ENCODE measurements at places on chromosomes 11 and 22.

DNA sequence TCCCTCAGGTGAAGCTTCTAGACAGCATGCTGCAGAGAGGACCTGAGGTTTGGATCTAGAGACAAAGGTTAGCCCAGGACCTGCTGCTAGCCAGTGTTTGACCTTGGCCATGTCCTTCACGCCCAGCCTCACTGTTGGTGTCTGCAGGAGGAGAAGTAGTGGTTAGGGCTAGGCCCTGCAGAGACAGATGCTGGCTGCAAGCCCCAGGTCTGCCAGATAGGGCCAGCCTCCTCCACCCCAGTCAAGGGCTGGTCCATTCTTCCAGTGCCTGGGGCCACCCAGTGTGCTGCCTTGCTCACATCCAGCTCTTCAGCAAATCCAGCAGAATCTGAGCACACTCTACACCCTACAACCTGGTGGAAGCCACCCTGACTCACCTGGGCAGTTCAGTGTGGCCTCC, 21.5 kb upstream of the MIEF1 start:
- no peak for DNase-seq

DNA sequence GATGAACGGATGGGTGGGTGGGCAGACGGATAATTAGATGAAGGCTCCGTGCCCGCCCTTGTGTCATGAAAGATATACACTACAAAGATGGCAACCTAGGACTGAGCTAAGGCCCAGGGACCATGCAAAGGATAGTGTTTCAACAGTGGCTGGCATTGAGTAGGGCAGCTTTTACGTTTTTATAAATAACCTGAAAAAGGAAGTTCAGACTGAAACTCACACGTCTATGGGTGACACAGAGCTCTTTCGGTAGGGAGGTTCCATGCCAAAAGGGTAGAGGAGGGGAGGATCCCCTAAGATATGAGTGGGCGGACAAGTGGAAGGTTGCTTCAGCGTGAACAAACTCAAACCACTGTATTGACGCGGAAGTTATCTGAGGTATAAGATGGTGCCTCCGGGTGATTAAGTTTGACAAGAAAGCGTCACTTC, 90.5 kb downstream of the UBASH3B start:
- DNase-seq: no peak

GRCh38 chr11:73375830-73376159, 404 bp upstream of the RELT start:
- DNase-seq: no peak

DNA sequence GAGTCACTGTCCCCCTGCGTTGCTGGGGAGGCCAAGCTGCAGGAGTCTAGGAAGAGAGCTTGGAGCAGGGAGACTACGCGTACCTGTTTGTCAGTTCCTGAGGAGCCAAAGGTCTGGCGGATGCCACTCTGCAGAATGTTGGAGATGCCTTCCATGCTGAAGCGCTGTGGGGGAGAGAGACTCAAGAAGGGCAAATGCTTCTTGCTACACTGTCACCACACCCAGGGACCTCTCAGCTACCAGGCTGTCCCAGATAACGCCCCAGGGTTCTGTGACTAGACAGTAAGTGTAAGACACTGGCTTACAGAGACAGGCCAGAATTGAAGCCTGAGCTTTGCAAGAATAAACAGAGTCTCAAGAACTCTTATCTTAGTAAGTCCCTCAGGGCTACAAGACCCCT, 42.0 kb downstream of the FEZ1 start:
- DNase-seq: no peak

GRCh38 chr22:31394326-31394725, 5.1 kb upstream of the DRG1 start:
- DNase-seq: no peak

DNA sequence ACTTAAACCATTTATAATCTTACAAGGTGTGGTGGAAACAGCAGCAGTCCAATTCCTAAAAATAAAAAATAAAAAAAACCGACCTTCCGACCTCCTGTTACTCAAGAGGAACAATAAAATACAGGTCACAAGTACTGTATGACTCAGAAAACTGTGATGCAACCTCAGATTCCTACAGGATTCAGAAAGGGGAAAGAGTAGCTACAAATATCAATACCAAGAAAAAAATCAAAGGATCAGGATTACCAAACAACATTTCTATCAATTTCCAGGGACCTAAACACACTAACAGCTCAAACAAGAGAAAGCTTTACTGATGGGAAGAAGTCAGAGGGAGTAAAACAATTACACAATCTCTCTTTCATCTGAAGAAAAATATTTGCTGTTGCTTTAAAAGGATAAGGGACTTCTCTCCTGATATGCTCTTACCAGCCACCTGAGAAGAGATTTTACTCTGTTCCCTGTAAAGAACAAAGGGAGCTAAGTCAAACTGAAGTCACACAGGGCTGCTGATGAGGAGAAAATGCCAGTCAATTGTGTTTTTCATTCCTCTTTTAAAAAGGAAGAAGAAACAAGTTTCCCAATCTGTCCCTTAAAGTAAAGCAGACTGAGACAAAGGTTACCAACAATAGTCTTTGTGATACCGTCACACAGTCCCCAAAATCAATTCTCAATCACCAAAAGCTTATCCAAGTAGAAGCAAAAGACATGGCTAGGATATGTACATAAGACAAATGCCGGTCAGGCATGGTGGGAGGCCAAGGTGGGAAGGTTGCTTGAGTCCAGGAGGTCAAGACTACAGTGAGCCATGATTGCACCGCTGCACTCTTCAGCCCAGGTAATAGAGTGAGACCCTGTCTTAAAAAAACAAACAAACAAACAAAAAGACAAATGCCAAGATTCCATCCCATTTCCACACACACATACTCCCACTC, 39.3 kb downstream of the AMBRA1 start:
- DNase-seq: peak; percentile 51

GRCh38 chr11:21323617-21324016, 654.2 kb downstream of the NELL1 start:
- DNase-seq: peak; percentile 13

DNA sequence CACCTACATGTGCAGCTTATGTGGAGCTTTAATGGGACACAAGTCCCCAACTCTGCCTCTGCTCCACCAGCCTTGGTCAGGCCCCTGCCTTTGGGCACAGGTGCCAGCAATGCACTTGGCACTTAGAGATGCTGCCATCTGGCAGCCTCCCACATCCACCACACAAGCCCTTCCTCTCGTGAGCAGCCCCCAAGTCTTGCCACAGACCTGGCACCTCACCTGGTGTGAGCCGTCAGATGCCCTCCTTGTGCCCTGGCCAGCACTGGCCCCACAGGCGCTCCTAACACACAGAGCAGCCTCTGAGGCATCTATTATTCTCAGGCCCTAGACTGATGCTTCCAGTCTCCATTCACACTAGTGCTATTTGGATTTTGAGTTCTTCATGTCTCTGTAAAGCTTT, 24.5 kb upstream of the SERPIND1 start:
- DNase-seq: no peak

DNA sequence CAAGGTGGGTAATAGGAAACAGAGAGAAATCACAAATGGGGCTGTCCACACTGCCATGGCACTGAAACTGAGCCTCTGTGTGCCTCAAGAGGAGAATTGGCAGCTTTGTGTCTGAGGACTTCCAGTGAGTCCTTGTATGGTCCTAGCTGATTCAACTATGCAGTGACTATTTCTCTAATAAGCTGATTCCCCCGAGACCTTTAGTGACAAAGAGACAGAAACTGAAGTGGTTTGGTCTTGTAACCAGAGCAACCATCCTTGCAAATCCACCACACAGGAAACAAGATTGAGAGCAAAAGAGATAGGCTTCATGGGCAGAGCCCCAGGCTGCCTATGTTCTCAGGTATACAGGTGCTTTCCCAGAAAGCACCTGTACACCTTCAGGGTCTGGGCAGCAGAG, 1038.5 kb downstream of the NTM start:
- DNase-seq: no peak

- peak; percentile 73 for DNase-seq
Observed at GRCh38 chr22:44023404-44024287, 456 bp upstream of the PARVB start.

- DNase-seq: no peak
Observed at GRCh38 chr11:122096272-122097112, 19.5 kb downstream of the BLID start.

- DNase-seq: no peak
Observed at GRCh38 chr11:110077831-110078325, 15.3 kb upstream of the ZC3H12C start.

GRCh38 chr11:115656041-115656440, 151.8 kb upstream of the CADM1 start:
- DNase-seq: no peak

DNA sequence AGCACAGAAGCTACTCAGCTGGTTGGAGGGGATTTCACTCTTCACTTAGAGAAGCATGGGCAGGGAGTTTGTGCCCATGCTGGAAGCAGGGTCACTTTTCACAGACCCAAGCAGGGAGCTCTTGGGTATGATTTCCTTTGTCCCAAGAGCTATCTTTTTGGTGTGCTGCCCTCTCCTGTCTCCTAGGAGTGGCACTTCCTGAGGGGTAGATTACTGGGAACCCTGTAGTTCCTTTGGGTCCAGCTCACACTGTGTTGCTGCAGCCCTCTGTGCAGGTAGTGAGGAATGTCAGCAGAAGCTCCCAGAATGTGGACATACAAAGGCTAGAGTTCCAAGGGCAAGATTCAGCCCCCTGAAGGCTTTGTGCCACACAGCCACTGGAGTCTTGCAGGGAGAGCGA, 537.1 kb upstream of the ANO3 start:
- no peak for DNase-seq

DNA sequence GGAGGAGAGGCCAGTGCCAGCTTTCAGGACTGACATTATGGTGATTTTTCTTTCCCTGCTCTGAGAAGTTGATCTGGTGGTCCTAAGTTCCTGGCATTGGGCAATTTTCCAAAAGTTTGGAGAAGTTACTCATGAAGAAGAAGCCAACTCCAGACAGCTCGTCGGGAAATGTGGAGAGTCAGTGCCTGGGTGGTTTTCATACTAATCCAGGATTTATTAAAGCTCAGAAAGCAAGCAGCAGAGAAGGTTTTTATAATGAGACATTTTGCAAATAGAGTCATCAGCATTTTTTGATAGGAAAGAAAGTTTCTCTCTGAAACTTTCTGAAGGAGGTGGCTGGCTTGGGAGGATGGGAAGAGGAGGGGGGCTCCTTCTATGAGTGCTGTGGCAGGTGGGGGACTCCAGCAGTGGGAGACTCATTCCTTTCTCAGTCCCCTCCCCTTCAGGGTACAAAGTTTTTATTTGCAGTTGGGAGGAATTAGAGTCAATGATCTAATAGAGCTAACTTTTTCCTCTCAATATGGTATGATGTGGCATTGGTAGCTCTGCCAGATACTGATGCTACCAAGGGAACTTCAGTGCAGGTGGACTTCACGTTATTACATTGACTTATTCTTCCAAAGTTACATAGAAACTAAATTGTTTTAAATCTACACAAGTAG, 55.4 kb downstream of the LIF start:
- DNase-seq: no peak

GRCh38 chr11:10413268-10413667, 41.8 kb upstream of the AMPD3 start:
- no peak for DNase-seq

DNA sequence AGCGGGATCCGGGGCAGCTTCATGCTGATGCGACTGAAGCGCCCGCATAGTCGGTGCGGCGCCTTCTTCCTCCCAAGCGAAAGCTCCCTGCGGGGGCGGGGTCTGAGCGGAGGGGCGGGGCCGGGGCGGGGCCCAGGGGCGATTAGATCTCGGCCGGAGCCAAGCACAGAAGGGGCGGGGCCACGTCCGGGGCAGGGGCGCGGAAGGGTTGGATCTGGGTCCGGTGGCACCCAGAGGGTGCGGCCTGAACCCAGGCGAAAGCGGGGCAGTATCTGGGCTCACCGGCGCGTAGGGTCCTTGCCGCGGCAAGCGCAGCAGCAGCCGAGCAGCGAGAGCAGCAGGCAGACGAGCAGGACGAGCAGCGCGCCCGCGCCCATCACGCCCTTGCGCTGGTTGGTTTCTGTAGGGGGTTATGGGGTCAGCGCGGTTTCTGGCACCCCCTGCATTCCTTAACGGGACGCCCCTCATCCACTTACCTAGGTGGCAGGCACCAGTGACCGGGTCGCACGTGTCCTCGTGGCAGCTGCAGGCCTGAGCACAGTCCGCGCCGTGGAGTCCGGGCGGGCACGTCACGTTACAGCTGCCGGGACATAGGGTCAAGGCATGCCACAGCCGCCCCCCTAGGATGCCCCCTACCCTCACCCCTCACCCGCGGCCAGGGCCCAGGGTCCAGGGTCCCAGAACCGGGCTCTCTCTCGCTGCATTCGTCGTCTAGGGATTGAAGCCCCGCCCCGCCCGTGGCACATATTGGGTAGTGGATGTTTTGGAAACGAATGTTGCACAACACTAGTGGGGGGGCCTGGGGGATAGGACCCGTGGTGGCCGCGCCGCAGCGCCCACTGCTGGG, 8.1 kb downstream of the SCARF2 start:
- DNase-seq: peak; percentile 87

DNA sequence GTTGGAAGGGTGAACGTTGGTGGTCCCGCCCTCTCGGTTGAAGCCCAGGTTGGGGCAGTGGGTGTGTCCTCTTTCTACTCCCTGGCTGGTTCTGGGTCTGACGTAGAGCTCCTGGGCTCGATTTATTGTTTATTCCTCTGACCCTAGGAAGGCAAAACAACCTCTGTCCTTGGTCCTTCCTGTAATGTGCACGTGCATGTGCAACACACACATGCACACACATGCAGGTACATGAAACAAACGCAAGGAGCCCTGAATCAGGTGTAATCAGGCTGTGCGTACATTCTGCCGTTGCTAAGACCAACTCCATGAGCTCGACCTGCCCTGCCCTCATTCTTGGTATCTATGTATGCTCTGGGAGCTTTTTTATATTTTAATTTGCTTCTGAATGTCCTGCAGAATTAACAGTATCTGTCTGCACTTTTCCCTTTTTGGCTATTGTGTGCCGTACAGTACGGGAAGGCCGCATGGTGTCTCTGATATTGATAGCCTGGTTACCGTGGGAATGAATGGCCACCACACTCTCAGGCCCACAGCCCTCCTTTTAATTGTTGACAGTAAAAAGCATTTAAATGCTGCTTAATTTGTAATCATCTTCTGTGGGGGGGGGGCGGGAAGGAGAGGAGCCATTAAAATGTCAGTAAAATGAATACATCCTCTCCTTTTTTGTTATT, 66.0 kb upstream of the NNMT start:
- no peak for DNase-seq

DNA sequence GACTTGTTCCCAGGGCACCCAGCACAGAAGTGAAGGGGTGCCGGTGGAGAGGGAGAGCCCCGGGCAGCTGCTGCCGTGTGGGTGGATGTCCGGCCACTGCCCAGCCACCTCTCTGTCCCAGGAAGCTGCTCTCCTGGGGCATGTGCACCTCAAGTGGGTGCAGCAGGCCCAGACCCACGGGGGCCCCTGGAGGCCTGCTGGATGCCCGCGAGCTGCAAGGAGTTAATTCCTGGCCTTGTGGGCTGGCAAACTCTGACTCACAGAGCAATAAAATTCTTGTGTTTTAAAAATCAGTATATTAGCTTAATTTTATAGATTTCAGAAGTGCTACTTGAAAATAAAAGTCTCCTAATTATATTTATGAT, 37.4 kb upstream of the KCNQ1OT1 start:
- no peak for DNase-seq

DNA sequence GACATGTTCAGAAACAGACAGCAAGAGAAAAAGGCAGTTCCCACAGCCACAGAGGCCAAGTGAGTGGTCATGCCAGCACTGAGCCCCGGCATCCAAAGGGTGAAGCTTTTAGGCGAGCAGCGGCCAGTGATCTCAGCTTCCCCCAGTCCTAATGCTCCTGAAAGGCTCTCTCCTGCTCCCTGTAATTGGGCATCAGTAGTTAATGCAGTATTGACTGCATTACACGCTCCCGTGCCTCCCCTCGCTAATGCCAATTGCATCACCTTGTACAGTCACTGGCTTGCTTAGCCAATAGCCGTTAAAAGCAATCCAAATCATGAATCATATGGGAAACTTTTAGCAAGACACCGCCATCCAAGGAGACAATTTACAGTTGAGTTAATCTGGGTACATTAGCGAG, 4.9 kb downstream of the LMO1 start:
- DNase-seq: no peak
